Foreskin melanocyte (primary cell): ENCODE measurements at places on chromosomes 7 and 10.

DNA sequence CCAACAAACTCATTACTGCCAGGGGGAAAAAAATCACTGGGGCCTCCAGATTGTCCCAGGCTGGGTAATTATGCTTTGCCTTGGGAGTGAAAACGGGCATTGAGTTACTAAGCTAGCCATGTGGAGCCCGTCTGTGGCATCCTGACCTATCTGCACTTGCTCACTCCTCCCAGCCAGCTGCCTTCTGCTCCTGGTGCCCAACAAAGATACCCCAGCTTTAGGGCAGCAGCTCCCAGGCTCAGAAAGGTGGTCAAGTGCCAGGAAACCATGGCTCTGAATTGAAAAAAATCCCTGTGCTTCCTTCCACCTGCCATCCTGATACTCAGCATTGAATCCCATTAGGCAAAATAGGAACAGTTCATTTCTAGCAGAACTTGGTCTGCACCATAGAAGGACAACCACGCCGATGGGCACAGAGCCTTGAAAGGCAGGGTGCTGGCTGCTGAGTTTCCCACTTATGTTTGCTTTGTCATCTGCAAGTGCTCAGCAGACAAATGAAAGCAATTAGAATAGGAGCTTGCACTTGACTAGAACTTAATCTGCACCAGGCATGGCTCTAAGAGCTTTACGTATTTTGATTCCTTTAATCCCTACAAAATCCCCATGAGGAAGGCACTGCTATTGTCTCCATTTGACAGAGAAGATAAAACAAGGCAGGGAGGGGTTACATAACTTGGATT is 42.8 kb downstream of the HSPA12A start:
- DNase-seq, result no peak

DNA sequence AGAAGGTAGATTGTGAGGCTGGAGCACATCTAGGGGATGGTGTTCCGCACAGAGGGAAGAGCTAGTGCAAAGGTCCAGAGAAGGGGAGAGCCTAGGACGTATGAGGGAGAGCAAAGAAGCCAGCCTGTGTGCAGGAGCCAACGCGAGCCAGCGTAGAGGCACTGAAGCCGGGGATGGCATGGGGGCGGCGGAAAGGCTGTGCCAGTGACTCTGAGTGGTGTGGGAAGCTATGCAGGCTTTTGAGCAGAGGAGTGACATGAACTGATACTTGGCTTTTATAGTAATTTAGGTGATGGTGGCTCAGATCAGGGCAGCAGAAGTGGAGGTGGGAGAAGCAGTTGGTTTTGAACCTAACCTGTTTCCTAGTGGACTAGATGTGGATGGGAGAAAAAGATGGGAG is 65.8 kb downstream of the ATXN7L1 start:
- no peak for DNase-seq

- DNase-seq, result no peak
Observed at GRCh38 chr7:81500631-81501030, 269.2 kb downstream of the HGF start.

DNA sequence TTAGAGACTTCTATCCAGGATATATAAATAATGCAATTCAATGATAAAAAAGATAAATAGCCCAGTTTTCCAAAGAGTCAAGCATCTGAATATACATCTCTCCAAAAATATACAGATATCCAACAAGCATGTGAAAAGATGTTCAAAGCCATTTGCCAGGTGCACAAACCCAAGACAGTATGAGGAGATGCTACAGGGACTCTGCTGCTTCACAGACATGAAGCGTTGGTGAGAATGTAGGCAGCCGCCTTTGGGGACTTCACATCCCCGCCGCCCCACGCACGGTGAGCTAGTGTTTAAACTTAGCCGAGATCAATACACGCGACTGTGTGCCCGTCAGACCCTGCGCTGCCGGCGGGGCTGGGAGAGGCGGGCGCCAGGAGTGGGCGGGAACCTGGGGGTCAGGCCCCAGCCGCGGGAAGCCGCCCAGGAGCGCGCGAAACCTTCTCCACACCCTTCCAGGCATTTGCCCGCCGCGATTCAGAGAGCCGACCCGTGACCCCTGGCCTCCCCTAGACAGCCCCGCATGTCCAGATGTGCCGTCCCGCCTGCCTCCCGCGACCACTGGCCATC is 927 bp upstream of the ALOX5 start:
- no peak for DNase-seq

DNA sequence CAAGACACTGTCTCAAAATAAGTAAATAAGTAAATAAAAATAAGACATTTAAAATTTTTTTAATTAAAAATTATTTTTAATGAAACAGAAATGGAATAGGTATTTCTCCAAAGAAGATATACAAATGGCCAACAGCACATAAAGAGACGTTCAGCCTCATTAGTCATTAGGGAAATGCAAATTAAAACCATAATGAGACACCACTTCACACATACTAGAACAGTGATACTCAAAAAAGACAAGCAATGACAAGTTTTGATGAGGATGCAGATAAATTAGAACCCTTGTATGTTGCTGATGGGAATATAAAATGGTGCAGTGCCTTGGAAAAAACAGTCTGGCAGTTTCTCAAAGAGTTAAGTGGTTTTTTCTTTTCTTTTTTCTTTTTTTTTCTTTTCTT is 26.5 kb upstream of the C10orf67 start:
- no peak for DNase-seq

- DNase-seq, result no peak
Observed at GRCh38 chr7:29354340-29354739, 159.8 kb downstream of the CHN2 start.

- no peak for DNase-seq
Observed at GRCh38 chr10:83427101-83427500, 712.2 kb upstream of the GHITM start.

GRCh38 chr10:30683496-30683895 is 53.9 kb upstream of the LYZL2 start:
- no peak for DNase-seq
